ENCODE measurements at places on chromosomes 6 and 20.

- no peaks in the 10 kb centered on the region for H3K27me3 ChIP-seq
- DNase-seq: no peak
- peaks cover 50% of the 10 kb centered on the region for H3K4me1 ChIP-seq
- H3K4me3 ChIP-seq: no peak overlapping the region
Observed at GRCh38 chr6:13048113-13048512, 280.2 kb downstream of the TBC1D7 start.

- H3K4me3 ChIP-seq: no peak overlapping the region
- no peak for DNase-seq
- H3K27ac ChIP-seq: no peak overlapping the region
- H3K4me1 ChIP-seq: no peaks in the 10 kb centered on the region
Observed at GRCh38 chr6:119978274-119978889, 628.8 kb upstream of the MAN1A1 start.

DNA sequence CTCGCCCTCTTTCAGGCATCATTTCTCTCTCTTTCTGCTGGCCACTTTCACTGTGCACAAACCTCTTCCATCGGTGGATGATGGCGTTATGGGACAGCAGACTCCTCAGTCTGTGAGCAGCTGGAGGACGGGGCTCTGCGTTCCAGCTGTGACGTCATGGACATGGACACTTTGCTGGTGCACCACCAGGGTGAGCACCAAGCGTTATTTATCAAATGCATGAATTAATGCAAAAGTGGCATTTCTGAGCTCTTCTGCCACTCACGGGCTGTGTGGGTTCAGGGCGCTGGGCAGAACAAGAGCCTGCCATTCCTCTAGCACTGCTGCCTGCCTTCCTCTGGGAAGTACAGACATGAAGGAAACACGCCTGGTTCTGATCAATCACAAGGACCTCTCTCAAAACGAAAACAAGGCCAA, 82.9 kb upstream of the MPC1 start:
- DNase-seq: no peak
- peak overlapping the region; percentile 48 for H3K4me3 ChIP-seq
- peaks cover 24% of the 10 kb centered on the region for H3K4me1 ChIP-seq
- no peaks in the 10 kb centered on the region for H3K36me3 ChIP-seq
- H3K27ac ChIP-seq: peak overlapping the region; percentile 24

GRCh38 chr6:165768961-165769360, 105.9 kb upstream of the PDE10A start:
- DNase-seq: no peak
- no peak overlapping the region for H3K27ac ChIP-seq
- H3K4me1 ChIP-seq: no peaks in the 10 kb centered on the region

- no peak overlapping the region for H3K4me3 ChIP-seq
- H3K4me1 ChIP-seq: peaks cover 5% of the 10 kb centered on the region
- no peaks in the 10 kb centered on the region for H3K36me3 ChIP-seq
Observed at GRCh38 chr20:1846341-1846740, 48.9 kb upstream of the SIRPA start.

DNA sequence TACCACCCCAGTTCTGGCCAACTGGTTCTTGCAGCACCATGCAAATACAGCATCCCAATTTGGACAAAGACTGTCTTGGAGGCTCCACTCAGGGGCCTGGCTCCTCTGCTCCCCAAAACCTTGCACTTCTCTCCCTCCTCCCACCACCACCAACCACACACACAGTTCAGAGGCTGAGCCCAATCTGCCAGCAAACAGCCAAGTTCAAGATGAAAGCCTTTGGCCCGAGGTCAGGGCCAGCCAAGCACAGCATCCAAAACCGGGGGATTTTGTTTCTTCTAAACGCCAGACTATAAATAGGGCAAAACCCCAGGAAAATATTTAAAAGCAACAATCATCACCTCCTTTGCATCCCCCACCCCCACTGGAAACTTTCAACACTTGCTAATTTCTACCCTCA, 5.7 kb downstream of the KCNK5 start:
- no peaks in the 10 kb centered on the region for H3K27me3 ChIP-seq
- no peaks in the 10 kb centered on the region for H3K36me3 ChIP-seq
- DNase-seq: no peak
- no peak overlapping the region for H3K4me3 ChIP-seq
- no peaks in the 10 kb centered on the region for H3K4me1 ChIP-seq
- H3K27ac ChIP-seq: no peak overlapping the region

DNA sequence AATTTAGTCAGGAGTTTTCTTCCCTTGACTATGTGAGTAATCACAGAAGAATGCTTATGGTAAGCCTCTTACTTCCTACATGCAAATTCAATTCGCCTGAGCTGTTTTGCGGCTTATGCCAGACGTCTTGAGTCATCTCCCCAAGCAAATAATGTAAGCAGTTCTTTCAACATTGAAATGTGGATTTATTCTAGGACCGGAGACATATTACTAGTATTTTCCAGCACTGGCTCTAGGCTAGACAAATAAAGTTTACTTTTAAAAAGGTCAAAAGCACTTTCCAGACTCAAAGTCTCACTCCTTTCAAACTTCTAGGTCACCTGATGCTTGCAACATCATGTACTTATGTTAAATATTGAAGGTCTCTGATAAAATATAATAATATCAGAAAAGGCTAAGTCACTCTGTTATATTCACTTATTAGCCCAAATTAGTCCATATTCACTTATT, 38.1 kb upstream of the NOX3 start:
- H3K4me1 ChIP-seq: peaks cover 29% of the 10 kb centered on the region
- H3K27ac ChIP-seq: peak overlapping the region; percentile 83
- no peaks in the 10 kb centered on the region for H3K36me3 ChIP-seq
- no peaks in the 10 kb centered on the region for H3K27me3 ChIP-seq
- DNase-seq: peak; percentile 42
- H3K4me3 ChIP-seq: no peak overlapping the region

DNA sequence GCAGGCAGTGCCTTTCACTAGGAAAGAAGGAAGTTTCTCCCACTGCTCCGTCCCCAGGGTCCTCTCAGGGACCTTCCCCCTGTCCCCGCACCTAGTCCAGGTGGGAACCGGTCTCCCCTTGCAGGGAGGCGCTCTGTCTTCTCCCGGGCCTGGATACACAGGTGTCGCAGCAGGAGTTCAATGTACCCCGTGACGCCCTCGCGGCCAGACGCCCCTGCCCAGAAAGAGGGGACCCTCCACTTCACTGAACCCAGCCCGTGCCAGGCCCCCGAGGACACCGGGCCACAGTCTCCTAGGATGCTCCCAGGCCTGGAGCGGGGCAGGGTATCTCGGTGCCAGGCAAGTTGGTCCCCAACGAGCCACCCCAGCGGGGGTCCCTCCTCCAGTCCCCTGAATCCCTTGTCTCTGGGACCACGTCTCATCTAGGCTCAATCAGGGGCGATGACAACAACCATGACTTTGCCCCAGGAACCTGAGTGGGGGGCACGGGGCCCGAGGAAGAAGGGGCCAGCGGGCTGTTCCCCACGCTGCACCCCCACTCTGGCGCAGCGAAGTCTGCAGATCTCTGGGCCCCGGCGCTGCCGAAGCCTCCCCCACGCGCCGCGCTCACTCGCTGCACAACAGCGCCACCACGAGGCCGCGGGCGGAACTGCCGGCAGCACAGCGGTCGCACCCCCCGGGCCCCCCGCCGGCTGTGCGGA, 103.0 kb downstream of the EDN3 start:
- H3K4me3 ChIP-seq: peak overlapping the region; percentile 16
- H3K27me3 ChIP-seq: peaks cover 13% of the 10 kb centered on the region
- no peaks in the 10 kb centered on the region for H3K4me1 ChIP-seq

DNA sequence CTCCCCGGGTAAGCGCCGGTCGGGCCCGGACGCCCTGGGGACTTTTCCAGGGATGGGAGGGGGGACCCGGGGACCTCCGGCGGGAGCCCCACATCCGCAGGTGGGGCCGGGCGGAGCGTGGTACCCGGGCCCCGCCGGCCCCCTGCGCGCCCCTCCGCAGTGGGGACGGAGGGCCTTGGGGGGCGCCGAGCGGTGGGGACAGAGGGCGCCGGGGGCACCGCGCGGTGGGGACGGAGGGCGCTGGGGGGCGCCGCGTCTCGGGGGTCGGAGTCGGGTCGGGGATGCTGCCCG, 270 bp downstream of the PLEKHG1 start:
- no peak for DNase-seq
- H3K27ac ChIP-seq: peak overlapping the region; percentile 65
- peaks cover 11% of the 10 kb centered on the region for H3K4me1 ChIP-seq
- no peaks in the 10 kb centered on the region for H3K27me3 ChIP-seq
- H3K4me3 ChIP-seq: peak overlapping the region; percentile 94
- no peaks in the 10 kb centered on the region for H3K36me3 ChIP-seq

DNA sequence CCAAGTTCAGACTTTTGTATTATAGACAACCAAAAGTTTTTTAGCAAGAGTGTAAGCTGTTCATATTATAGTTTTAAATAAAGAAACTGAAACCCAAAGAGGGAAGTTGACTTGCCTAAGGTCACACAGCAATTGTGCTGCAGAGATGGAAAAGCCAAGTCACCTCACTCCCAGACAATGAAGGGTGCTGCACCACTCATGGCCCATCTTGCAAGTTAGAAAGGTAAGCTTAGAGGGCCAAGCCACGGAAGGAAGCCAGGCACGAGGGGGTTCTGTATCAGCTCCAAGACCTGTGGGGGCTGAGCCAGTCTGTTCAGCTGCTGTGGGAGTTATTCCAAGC, 860 bp downstream of the DEFB124 start:
- H3K36me3 ChIP-seq: no peaks in the 10 kb centered on the region
- no peak overlapping the region for H3K27ac ChIP-seq
- H3K27me3 ChIP-seq: no peaks in the 10 kb centered on the region

DNA sequence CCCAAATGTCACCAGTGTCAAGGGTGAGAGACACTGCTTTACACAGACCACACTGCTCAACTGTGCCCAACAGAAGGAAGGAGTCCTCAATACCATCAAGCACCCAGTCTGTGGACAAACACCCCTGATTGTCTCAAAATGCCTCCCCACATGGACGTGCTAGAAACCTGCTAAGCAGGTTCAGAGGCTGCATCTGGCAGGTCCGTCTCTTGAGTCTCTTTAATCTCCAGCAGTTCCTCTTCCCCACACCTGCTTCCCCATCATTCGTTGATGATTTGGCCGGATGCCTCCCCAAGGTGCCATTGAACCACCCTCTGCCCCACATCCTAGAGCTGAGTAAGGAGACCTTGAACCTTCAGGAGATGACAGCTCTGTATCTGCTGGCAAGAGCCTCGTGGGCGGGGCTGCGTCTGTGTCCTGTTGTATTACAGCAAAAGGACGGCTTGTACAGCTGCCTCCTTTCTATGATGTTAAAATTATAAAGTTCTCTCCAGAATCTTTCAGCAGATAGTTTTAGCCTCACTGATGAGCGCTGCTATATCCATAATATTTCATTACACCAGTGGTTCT, 179.2 kb downstream of the PREX1 start:
- H3K4me3 ChIP-seq: no peak overlapping the region
- no peak overlapping the region for H3K27ac ChIP-seq
- no peaks in the 10 kb centered on the region for H3K4me1 ChIP-seq

DNA sequence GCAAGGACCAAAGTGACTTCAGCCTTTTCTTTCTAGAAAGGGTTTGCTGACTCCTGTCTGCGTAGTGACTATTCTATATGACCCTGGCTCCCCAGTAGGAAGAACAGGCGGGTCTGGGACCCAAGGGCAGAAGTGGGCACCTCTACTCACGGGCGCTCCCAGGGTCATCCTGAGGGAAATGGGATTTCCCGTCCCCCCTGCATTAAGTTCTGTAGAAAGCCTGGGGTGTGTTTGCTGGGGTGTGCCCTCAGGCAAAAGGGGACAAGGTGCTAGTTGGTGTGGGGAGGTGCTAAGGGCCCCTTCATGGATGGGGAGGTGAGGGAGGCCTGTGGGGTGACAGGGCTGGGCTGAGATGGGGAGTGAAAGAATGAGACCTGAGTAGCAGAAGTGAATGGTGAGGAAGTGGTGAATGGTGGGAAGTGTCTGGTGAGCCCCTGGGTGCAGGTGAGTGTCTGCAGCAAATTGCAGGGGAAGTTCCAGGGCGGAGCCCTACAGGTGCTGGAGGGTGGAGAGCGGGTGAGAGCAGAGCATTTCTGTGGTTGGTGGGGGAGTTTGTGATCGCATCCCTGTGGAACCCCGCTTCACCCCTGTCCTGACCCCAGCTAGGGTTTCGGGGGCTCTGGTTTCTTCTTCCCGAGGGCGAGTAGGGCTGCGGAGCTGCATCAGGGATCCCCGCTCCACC, 21.1 kb downstream of the RAET1L start:
- peak overlapping the region; percentile 77 for H3K4me3 ChIP-seq
- H3K27me3 ChIP-seq: peaks cover 9% of the 10 kb centered on the region
- peaks cover 5% of the 10 kb centered on the region for H3K4me1 ChIP-seq
- no peak for DNase-seq
- no peak overlapping the region for H3K27ac ChIP-seq
- H3K36me3 ChIP-seq: no peaks in the 10 kb centered on the region

DNA sequence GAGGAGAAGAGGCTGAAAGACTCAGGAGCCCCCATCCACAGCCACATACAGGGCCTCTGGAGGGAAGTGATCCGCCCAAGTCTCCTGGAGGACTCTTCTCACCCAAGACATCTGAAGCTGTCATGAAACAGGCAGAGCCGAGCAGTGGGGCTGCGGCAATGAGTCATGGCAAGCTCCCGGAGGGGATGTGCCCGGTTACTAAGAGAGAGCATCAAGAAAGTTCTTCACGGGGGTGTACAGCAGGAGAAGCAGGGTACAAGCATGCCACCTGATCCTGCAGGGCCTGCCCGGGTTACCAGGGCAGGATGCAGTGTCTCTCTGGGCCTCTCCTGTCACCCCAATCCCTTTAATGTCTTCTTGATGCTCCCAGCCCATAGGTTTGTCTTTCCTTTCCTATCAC, 21.1 kb downstream of the TRIM26 start:
- no peaks in the 10 kb centered on the region for H3K4me1 ChIP-seq
- peaks cover 34% of the 10 kb centered on the region for H3K36me3 ChIP-seq
- no peak overlapping the region for H3K4me3 ChIP-seq
- H3K27me3 ChIP-seq: no peaks in the 10 kb centered on the region
- no peak overlapping the region for H3K27ac ChIP-seq

- H3K4me1 ChIP-seq: no peaks in the 10 kb centered on the region
- H3K27ac ChIP-seq: no peak overlapping the region
- no peak overlapping the region for H3K4me3 ChIP-seq
- H3K36me3 ChIP-seq: no peaks in the 10 kb centered on the region
- DNase-seq: no peak
Observed at GRCh38 chr20:55140631-55141030, 665.2 kb downstream of the DOK5 start.

DNA sequence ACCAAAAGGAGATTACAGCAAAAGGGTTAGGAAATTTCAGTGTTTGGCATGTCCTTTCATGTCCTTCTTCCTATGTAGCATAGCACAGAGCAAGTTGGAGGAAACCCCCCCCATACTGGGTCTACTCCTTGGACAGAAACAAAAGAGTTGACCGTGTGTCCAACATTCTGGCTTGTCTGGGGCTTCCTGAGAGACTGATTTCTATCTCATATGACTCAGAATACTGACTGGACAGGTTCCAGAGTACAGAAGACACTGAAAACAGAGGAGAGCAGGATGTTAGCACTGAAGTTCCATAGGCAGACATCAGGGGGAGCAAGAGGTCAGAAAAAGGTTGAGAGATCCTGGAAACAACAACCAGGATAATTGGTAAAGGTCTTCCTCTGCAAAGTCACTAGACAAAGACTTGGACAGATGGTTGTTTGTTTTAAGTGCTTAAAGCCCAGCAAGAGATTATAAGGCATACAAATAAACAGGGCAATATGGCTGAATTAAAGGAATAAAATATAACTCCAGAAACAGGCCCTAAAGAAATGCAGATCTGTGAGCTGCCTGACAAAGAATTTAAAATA, 48.4 kb downstream of the USP49 start:
- no peak overlapping the region for H3K4me3 ChIP-seq
- no peak overlapping the region for H3K27ac ChIP-seq
- DNase-seq: peak; percentile 12
- H3K27me3 ChIP-seq: no peaks in the 10 kb centered on the region
